Inflammatory macrophage treated with lipopolysaccharide for 1 hour (primary cell): ENCODE measurements at places on chromosomes 16 and 17.

DNA sequence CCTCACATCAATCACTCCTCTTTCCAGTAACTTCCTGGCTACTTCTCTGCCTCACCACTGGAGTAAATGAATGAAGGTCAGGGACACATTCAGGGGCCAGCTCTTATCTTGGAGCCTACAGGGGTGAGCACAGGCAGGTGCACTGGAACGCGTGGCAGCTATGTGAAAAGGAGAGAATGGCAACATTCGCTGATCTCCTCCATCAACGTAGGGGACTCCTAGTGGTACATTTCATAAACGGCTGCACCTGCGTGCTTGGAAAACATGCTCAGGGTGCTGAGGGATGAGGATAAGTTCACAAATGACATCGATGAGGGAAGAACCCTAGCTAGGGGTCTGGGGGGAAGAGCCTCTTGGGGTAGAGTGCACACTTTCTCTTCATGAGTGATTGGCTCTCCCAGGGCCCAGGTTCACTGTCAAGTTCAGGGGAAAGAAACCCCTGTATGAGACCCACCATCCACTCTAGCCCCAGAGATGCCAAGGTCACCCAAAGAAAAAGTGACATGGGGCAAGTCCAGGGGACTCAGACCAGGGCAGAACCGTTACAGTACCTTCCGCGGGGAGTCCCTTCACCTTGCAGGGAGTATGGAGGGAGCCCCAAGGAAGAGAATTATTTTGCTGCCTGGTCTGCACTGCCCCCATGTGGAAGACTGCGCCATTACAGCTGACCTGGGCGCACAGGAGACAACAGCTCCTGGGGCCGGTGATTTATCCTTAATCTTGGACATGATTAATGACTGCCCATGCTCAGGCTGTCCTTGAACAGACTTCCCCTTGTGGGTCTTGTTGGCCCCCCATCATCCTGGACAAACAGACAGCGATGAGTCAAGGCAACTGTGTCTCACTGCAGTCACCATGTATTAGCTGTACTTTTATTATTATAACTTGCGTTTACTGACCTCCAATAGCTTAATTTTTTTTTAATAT lies 30.1 kb downstream of the VAC14 start:
- DNase-seq = no peak

- DNase-seq = no peak
These were observed 43.6 kb downstream of the SMG6 start for GRCh38 chr17:2259769-2260536.

DNA sequence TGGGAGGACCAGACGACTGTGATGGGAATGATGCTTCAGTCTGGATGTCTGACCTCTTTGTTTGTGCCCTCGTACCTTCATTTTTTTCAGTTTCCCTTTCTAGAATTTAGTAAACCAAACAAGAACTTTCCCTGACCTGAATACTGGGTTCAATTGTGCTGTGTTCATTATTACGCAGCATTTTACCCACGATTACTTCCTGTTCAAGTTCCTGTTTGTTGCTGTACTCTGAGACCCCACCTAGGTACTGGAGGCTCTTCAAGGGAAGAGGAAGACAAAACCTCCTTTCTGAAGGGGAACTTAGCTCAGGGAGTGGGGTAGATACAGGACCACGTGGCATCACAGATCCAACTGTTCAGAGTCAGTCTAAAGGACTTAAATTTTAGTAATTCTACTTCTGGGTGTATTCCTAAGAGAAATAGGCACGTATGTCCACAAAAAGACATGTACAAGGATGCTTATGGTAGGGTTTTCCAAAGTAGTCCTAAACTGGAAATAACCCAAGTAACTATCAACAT lies 9.2 kb upstream of the PRKCB start:
- DNase-seq = peak; percentile 75

- DNase-seq = no peak
These were observed 95.3 kb downstream of the BMERB1 start for GRCh38 chr16:15529673-15530072.

GRCh38 chr16:286491-287297 lies 3.7 kb downstream of the PDIA2 start:
- no peak for DNase-seq

GRCh38 chr17:28896884-28897768 lies at the start of gene FLOT2:
TSS of gene FLOT2 (minus strand) at chr17:28897733. CDS start at chr17:28897574, 159 bp downstream.
- DNase-seq = peak; percentile 89

DNA sequence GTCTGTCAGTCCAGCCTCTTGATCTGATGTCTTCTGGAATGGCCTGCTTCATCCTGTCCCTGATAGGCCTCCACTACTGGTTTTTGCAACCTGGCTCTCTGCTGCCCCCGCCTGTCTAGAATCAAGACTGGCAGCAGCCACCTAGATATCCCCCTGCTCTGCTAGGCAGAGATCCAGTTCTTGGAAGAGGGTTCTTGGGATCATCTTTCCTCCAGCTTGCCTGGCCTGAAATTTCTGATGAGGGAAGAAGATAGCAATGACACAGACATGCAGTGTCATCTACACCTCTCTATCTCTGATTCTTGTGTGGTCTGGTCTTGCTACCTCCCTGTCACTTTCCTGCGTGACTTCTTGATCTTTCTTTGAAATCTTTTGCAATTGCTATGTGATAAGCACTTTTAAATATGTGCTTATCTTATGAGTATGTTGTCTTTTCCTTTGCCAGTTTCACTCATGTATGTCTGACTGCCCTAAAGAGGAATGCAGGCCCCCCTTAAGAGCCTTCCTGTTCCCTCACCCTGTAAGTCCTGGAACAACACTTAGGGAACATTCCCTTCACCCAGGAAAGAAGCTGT lies 20.3 kb upstream of the NFATC3 start:
- DNase-seq = peak; percentile 47

GRCh38 chr16:24848065-24848464 lies 2.3 kb downstream of the SLC5A11 start:
- DNase-seq = no peak

GRCh38 chr17:37294888-37295287 lies 80.9 kb upstream of the C17orf78 start:
- DNase-seq = no peak

DNA sequence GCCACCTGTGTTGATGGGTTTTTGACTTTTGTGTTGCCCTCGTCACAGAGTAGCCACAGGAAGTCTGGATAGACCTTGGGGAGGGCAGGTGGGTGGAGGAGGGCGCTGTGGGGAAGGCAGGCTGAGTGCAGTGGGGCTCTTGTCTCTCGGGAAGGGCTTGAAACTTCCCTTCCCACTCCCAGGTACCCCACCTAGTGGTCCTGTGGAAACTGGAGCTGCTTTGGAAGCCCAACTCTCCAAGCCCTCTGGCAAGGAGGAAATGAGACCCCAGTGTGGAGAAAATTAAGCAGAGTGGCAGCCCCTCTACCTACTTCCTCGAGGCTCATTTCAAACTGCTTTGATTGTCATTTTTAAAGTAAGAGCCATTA lies 9.2 kb downstream of the CA5A start:
- no peak for DNase-seq

DNA sequence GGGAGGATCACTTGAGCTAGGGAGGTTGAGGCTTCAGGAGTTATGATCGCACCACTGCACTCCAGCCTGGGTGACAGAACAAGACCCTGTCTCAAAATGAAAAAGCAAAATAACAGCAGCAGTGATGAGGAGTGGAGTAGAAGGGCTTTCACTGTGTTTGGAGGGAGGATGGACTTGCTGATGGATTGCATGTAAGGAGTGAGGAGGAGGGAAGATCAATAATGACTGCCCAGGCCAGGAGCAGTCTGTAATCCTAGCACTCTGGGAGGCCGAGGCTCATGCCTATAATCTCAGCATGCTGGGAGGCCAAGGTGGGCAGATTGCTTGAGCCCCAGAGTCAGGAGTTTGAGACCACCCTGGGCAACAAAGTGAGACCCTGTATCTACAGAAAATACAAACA lies 14.8 kb upstream of the CNEP1R1 start:
- no peak for DNase-seq

- no peak for DNase-seq
These were observed 10.9 kb downstream of the SLC13A2 start for GRCh38 chr17:28484296-28484695.

- DNase-seq = no peak
These were observed 5.7 kb upstream of the ACTG1 start for GRCh38 chr17:81518113-81518784.

DNA sequence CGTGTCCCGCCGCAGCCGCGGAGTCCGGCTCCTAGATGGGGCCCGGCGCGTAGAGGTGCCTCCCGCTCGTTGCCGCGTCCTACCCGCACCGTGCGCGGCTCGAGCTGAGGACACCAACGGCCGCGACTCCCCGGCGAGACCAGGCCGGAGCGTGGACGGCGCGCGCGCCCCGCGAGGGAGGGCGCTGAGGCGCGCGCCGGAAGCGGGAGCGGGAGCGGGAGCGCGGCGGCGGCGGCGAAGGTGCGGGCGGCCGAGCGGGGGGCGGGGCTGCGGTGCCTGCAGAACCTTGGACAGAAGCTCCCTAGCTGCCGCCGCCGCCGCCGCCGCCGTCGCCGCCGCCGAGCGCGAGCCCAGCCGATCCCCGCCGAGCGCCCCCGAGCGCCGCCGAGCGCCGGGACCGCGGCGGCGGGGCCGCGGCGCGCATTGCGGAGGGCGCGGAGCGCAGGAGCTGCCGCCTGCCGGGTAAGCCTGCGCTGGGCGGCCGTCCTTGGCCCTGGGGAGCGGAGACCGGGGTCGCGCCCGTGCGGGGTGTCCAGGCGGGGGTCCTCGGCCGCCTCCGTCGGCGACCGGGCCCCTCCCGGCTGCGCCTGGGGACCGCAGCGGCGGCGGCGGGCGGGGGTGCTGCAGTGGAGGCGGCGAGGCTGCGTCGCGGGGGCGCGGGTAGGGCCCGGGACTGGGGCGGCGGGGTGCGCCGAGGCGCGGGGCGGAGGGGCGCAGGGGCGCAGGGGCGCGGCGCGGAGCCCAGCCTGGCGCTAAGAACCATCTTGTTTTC lies at the start of gene CDK5R1:
TSS of gene CDK5R1 (plus strand) at position 293 of the 772 bp plus-strand sequence. CDS start 628 bp downstream, outside the sequence.
- DNase-seq = peak; percentile 45

DNA sequence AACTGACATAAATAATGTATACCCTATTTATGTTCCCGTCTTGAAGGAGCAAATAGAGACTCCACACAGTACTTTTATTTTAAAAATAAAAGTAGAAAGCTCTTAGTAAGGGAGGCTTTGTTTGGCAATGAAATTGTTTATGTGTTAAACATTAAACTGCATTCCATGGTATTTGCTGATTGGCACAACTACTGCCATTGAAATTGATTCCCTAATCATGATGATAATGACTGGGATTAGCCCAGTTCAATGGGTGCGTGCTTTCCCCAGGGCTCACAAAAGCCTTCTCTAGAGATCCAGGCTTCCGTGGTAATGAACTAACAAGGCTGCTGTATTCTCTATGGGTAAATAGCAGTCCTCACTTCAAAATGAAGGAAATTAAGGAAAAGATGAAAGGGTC lies 67.5 kb downstream of the GPRC5B start:
- DNase-seq = no peak

- no peak for DNase-seq
These were observed 85.7 kb downstream of the NCOR1 start for GRCh38 chr17:16129441-16130205.

DNA sequence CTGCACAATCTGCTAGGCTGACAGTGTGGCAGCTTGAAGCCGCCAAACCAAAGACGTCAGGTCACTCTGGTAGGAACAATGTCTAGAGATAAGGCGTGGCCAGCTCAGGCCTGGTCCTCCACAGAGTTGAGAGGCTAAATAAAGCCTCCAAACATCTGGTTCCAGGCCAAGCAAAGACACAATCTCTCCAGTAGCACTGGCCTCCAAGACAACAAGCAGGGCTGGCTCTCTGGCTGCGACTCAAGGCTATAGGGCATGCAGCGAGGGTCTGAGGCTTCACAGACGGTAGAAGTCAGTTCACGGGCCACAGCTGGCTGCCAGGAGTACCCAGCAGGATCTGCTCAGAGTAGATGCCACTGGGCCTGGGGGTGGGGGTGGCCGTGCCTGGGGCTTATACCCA lies 75.6 kb downstream of the ABR start:
- DNase-seq = no peak
